Daoy (cell line): ENCODE measurements at places on chromosomes 3 and 15.

- DNase-seq, result no peak
Measured at GRCh38 chr15:49855917-49856637, 235.2 kb downstream of the DTWD1 start.

DNA sequence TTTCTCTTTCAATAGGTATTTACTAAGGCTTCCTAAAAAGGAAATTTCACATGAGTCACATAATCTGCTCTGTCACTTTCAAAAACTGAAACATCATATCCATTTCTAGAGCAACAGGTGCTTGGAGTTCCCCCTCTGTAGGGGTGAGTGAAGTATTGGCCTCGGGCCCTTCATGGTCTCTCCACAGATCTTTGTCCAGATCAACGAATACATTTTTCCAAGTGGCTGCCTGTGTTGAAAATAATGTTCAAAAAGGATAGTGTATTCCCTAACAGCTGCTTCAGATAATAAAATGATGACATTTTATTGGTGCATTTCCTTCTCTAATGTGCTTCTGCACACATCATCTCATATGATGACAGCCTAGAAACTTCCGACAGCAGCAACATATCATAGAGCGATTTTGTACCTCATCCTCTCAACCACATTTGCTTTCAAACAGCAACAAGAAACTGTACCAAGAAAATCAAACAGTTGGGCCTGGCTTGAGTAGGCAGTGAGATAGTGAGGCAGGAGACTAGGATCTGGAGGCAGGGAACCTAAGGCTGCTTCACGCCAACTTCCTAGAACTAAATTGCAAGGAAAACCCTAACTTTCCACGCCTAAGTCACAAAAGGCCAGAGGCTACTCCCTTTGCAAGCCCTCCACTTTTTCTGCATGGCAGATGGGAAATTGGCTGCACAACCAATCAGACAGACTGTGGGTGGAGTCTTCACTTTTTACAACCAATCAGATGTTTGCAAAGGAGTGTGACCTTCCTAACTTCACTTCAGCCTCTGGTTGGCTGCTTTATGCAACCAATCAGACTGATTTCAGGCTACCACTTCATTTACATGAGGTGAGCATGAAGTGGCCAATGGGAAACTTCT, 340.2 kb downstream of the LRRC3B start:
- DNase-seq, result no peak

DNA sequence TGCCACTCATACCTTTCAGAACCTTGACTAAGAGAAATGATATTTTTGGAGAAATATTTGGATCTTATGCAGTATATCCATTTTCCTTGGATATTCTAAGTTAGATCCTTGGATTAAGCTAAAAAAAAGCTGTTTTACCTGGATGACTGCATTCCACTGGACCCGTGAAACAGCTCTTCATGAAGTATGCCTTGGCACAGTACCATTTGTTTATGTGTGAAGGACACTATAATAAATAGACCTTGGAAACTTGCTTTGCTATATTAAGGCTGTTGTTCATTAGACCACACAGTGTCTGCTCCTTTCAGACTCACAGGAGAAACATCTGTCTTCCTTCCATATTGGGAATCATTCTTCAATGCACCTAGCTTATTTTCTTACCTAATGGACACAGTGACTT, 651.0 kb upstream of the TGFBR2 start:
- DNase-seq, result no peak

DNA sequence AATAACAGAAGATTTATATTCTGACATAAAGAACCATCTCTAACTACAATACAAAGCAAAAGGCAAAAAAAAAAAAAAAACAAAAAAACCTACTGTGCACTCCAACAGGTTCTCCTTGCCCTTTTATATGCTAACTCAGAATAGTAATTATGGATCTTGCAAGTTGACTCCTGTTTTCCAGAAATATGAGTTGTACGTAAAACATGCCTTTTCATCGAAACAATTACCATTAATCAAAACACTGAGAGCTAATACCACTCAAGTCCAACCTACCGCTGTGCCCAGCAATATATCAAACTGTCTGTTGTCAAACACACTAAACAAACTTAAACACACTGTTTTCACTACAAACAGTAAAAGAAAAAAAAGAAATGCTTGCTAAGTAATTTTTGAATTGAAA, 389.8 kb downstream of the TBC1D5 start:
- DNase-seq, result no peak

GRCh38 chr3:171563298-171563697, 103.1 kb upstream of the TNIK start:
- no peak for DNase-seq

DNA sequence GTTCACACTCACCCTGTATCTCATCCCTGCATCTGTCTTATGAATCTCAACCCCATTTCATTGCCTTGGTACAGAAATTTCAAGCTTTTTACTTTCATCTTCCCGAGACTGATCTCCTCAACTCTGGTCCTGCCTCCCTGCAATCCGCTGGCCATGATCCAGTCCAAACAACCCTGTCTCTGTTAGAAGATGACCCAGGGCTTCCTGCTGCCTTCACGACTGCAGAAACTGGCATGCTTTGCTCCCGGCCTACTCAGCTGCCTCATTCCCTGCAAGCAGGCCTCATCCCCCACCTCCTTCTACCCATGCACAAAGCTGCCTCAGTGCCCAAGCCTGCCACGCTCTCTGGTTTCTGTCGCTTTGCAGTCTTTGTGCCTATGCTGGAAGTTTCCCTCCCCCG, 12.4 kb downstream of the HES1 start:
- peak; percentile 62 for DNase-seq
